Cerebellar nuclear complex (tissue), 1 donor: ENCODE measurements at places on chromosomes 5 and 9.

DNA sequence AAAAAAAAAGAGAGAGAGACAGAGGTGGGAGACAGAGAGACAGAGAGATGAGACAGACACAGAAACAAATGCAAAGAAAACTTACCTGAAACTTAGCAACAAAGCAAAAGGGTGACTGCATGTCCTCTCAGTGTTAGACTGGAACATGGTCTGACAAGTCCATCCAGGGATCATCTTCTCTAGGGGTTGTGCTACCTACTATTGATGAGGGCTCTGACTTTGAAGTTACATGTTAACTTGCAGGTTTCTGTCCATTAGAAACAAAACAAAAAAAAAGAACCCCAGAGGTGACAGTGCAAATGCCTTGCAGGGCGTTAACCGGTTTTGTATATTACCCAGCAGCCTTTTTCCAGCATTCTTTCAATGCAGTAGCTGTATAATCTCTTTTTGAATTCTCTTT lies 13.6 kb upstream of the SPARC start:
- DNase-seq = no peak

- DNase-seq = no peak
Observed at GRCh38 chr5:38843665-38844064, 2.1 kb upstream of the OSMR start.

GRCh38 chr5:107331312-107331711 lies 339.4 kb downstream of the EFNA5 start:
- no peak for DNase-seq

- no peak for DNase-seq
Observed at GRCh38 chr5:175472378-175472777, 6.0 kb upstream of the SFXN1 start.

DNA sequence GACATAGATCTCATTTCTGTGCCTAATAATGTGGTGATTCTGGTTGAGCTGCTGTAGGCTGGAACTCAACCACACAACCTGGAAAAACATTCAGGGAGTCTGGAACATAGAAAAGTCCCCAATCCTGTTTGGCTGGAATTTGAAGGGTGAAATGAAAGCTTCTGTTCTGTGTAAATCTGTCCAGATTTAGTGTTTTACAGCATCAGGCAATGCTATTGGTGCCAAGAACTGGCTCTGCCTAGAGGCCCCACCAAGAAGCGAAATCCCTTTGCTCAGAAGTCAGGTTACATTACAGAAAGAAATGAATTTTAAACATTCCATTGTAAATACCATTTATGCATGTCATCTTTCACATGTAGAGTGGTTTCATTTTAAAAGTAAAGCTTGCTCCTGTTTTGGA lies 56.3 kb downstream of the TMEM174 start:
- DNase-seq = no peak

DNA sequence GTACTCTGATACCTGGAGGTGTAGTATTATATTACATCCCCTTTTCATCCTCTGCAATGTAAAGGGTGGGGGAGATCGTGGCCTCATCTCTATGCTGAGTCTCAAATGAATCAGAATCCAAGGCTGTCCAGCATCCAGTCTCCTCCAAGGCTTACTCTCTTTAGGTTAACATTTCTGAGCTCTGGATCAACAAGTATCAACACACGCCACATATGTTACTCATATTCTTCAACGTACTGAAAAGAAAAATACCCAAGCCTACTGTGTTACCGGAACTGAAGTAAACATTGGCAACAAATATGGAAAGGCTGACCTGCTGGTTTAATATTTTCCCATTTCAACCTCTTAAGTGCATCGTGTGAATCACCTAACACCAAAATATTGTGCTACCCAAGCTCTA lies 241.8 kb downstream of the GAS1 start:
- DNase-seq = no peak

GRCh38 chr5:153584126-153584959 lies 93.9 kb downstream of the GRIA1 start:
- DNase-seq = no peak

DNA sequence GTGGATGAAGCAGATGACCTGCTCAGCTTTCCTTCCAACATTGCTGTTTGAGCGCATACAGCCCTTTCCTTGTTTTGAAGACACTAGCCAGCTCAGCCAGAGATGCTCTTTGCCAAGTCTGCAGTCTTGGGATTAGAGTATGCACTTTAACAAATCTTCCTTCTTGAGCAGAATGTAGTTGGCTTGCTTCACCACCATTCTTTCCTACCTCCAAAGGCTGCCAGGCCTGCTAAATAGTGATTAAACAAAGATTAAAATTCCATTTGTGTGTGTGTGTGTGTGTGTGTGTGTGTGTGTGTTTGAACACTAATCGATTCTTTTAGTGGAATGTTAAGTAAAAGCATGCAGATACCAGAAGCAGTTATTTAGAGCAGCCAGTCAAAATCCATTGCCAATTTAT lies 97.6 kb downstream of the GALNT10 start:
- no peak for DNase-seq

- no peak for DNase-seq
Observed at GRCh38 chr9:100101608-100102007, 2.6 kb downstream of the INVS start.

GRCh38 chr9:134477342-134477925 lies 151.2 kb downstream of the RXRA start:
- no peak for DNase-seq

- no peak for DNase-seq
Observed at GRCh38 chr5:57067597-57067924, 106.3 kb upstream of the GPBP1 start.

- DNase-seq = no peak
Observed at GRCh38 chr5:12795333-12795663, 891.1 kb upstream of the CTNND2 start.

DNA sequence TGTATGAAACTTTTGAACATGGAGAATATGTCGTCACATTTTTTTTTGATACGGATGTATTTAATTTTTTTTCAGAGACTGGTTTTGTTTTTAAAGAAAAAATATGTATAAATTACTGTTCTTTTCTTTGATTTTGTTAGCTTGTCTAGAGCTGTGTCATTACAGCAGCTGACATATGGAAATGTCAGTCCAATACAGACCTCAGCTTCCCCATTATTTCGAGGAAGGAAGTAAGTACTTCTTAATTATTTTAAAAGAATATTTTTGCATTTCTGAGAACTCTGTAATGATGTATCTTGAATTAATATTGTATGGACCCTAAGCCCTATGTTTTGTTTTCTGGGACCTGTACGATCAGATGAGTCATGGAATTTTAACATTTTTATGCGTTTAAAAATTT lies 7.6 kb downstream of the TENT2 start:
- no peak for DNase-seq

- no peak for DNase-seq
Observed at GRCh38 chr5:8033261-8033660, 164.3 kb downstream of the MTRR start.

DNA sequence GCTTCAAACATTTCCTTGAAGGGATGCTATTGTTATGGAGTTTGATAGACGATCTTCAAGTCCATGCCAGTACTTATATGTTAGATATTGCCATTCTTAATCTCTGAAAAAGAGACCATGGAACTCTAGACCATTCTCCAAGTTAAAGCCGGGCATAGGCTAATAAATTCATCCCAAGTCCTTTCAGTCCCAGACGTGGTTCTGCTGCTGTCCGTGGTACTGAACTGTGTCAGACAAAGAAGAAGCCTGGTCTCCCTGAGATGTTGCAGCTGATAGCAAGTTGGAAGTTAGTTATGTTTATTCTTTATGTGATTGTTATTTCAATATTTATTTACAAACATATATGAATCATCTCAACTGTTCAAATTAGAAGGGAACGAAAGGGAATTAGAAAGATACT lies 158.7 kb downstream of the NMUR2 start:
- DNase-seq = no peak

- no peak for DNase-seq
Observed at GRCh38 chr5:27240791-27241190, 202.4 kb upstream of the CDH9 start.

GRCh38 chr9:108282872-108283271 lies 572.9 kb downstream of the ACTL7B start:
- DNase-seq = no peak
